Right ventricle myocardium superior (tissue), 1 donor: ENCODE measurements at places on chromosomes 7 and 10.

GRCh38 chr7:44372560-44373417 is 47.4 kb upstream of the CAMK2B start:
- no peak for DNase-seq

DNA sequence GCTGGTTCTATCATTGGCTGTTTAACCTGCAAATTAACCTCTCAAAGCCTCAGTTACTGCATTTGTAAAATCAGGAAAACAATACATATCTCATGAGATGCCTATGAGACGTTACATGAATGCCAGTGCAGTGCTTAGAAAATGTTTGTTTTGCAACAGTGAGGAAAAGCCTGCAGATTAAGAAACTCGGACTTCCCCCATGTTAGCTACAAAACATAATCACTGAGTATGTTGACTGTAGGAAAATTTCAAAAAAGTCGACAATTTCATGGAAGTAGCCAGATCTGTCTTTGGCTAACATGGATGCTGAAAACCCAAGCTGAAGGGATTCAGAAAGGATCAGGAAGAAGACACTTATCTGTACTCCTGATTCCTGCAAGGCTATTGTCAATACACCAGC is 121.4 kb downstream of the TRIL start:
- no peak for DNase-seq

- no peak for DNase-seq
Measured at GRCh38 chr7:2450198-2451107, 25.7 kb downstream of the GRIFIN start.

DNA sequence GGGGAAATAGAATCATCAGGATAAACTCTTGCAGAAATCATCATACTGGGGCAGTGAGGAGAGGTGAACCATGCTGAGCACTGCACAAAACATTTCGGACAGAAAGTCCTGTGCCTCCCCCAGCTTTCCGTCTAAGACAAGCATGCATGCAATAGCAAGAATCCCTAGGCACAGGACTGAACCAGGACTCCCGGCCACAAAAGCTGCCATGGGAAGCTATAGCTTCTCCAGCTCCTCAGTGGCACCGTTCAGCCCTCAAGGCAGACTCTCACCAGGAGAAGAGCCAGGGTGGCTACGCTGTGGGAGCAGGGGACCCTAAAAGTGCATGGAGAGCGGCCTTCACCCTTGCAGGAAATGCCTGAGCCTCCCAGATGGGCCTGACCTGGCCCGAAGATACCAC is 70.8 kb downstream of the ASB13 start:
- DNase-seq, result no peak

- no peak for DNase-seq
Measured at GRCh38 chr7:40733578-40733977, 598.8 kb downstream of the SUGCT start.

GRCh38 chr7:2006231-2006771 is 226.4 kb downstream of the MAD1L1 start:
- DNase-seq, result peak; percentile 34

GRCh38 chr10:99695761-99696160 is 36.2 kb downstream of the COX15 start:
- no peak for DNase-seq

DNA sequence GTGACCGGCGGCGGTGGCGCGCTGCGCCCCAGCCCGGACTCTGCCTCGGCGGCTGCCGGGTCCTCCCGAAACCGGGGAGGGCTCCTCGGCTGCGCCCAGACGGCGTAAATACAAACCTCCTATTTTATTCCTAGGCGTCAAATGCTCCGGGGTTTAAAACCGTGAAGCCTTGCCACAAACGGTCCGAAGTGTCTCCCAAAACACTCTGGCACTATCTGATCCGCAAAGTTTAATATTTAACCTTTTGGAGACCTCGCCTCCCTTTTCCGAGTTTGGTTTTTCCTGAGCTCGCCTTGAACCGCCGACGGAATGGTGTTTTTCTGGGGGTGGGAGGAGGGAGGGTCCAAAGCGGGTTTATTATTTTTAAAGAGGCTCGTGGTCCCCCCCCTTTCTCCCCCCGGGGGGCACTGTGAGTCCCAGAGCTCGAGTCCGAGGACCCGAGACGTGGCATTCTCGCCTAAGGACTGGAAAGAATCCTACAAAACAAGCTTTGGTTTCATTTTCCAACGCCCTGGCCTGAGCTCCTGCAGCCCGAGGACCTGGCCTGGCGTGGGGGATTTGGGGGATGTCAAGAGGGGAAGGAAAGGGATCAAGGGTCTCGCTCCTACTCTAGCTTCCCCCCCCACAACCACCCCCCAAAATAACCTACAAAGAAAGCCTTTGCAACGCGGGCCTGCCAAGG is 1.8 kb downstream of the TNRC18 start:
- DNase-seq, result peak; percentile 64

DNA sequence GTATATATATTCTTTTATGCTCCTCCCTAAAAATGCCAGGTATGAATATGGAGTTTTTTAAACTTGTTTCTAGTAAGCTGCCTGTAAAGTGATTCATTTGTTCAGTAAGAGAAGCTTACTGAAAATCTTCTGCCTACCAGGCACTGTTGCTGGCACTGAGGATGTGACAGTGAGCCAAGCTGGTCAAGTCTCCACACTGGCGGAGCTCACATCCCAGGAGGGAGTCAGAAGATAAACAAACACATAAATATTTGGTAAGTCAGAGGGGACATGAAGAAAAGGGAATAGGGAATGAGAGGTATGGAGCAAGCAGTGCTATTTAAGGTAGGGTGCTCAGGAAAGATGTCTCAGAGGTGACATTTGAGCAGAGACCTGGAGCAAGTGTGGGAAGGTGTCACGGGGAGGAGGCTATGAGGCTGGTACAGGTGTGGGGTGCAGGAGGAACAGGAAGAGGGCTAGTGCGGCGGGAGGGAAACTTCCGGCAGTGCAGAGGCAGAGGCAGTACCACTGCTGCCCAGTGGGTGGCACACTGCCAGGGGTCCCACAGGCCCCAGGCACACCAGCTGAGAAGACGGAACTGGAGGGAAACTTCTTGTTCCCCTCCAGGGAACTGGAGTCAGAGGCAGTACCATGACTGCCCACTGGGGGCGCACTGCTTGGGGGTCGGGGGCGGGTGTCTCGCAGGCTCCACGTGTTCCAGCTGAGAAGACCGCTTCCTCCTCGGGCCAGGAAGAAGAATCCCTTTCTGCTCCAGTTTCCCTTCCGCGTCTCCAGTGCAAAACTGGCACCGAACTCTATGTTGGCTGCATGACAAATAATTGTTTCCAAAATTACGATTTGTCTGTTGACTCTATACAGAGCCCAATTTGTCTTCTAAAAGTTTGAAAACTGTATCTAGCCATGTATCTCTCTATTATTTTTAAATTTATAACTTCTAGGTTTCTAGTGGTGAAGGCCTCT is 161.0 kb downstream of the TEX36 start:
- DNase-seq, result no peak

- no peak for DNase-seq
Measured at GRCh38 chr10:13327534-13327933, 20.6 kb downstream of the SEPHS1 start.

DNA sequence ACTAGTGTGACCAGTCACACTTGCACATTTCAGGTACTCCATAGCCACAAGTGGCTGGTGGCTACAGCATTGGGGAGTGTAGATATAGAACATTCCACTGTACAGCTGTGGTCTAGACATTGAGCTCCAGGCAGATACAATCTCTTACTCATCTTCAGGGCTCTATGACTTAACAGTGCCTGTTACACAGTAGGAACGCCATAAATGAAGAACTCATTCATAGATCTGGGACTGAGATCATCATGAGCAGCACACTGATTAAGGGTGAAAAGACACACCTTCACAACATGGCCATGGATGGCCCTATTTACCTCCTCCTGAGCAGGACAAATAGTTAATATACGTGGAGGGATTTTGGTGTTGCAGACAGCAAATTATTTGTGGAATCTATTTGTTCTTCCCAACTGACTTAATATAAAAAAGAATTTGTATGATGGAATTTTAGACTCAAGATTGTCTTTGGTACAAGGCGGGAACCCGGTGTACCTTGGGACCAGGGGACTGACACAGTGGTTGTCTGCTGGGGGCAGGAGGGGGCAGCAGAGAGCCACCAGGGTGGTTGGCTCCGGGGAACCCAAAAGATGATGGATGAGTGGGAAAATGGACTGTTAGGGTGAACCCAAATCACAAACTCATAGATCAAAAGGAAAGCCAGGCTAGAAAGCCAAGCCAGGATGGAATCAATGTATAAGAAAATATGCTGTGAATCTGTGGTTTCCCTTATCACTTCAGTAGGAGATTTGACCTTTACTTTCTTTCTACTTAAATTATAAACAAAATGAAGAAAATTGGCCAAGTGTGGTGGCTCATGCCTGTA is 24.3 kb upstream of the CPA2 start:
- peak; percentile 65 for DNase-seq

- no peak for DNase-seq
Measured at GRCh38 chr7:108584211-108584610, 14.5 kb downstream of the DNAJB9 start.

GRCh38 chr7:55365205-55365674 is at the start of gene LANCL2:
LANCL2 (plus strand) TSS chr7:55365337; CDS start chr7:55366026, 689 bp downstream.
- DNase-seq, result no peak

DNA sequence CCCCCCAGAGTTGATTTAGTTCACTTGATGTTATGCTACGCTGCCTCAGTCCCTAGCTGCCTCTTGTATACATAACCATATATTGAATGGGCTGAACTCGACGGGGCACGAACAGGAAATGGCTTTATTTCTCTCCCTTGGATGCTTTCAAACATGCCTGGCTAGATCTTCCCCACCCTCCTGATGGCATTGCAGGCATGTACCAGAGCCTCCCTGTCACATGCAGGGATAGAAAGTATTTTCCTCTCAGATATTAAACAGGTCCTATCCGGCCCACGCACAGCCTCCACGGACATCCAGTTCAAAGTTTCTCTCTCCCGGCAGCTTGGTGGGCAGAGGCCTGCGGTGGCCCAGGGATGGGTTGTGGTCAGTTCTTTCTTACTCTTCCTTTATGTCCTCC is 422.1 kb downstream of the RPS24 start:
- DNase-seq, result no peak

GRCh38 chr10:21145751-21146435 is 248.8 kb upstream of the NEBL start:
- DNase-seq, result no peak

DNA sequence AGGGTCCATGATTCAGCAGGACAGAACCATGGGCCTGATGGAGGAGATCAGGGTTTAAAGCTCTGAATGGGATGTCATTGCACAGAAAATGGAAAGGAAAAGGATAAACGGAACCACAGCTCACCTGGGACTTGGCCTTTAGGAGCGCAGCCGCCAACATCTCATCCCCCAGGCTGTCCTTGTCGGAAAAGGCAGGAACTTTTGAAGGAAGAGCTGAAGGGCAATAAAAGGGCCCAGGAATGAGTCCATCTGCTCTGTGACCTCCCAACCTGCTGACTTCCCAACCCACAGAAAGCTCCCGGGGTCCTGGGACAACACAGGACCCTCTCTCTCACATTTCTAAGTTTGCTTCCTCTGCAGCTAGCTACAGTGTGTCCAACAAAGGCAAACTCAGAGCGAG is 6.1 kb downstream of the ZNF3 start:
- no peak for DNase-seq

- no peak for DNase-seq
Measured at GRCh38 chr10:14185316-14186045, 145.2 kb downstream of the FRMD4A start.

GRCh38 chr7:152072421-152072820 is 46.9 kb downstream of the GALNT11 start:
- DNase-seq, result no peak

GRCh38 chr10:100912013-100912604 is 654 bp upstream of the SLF2 start:
- DNase-seq, result no peak

- peak; percentile 25 for DNase-seq
Measured at GRCh38 chr7:1974290-1975101, 258.2 kb downstream of the MAD1L1 start.

DNA sequence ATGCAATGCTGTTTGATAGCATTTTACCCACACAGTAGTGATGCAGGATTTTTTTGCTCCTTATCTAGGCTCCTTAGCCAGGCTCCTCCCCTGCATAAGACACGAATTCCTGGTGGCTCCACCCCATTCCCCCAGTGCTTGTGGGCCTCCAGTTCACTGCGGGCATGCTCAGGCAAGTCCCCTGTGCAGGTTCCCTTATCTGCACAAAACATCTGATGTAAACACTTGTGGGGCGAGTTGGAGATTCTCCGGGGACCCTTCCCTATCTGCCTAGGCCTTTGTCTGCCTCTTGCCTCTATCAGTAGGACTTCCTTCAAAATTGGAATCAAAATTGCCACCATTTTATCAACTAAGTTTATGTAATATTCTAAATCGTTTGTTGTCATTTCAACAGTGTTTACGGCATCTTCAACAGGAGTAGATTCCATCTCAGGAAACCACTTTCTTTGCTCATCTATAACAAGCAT is 5.4 kb upstream of the STK17A start:
- no peak for DNase-seq

DNA sequence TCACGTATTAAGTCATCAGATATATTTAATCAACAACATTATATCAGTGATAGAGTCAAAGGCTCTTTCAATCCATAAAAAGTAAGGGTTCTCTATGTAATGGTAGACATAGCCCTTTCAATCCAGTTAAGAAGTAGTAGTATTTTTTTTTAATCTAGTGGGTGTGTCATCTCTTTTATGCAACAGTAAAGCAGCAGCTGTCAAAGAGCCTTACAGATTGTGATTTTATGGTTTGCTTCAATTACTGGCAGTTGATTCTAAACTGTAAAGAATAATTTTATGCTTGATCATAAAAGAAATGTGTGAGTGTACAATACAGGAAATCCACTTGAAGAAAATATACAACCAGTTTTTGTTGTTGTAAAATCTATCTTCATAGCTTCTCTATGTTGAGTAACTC is 902.6 kb upstream of the MBL2 start:
- no peak for DNase-seq

GRCh38 chr7:96297876-96298275 is 24.0 kb downstream of the SLC25A13 start:
- no peak for DNase-seq

DNA sequence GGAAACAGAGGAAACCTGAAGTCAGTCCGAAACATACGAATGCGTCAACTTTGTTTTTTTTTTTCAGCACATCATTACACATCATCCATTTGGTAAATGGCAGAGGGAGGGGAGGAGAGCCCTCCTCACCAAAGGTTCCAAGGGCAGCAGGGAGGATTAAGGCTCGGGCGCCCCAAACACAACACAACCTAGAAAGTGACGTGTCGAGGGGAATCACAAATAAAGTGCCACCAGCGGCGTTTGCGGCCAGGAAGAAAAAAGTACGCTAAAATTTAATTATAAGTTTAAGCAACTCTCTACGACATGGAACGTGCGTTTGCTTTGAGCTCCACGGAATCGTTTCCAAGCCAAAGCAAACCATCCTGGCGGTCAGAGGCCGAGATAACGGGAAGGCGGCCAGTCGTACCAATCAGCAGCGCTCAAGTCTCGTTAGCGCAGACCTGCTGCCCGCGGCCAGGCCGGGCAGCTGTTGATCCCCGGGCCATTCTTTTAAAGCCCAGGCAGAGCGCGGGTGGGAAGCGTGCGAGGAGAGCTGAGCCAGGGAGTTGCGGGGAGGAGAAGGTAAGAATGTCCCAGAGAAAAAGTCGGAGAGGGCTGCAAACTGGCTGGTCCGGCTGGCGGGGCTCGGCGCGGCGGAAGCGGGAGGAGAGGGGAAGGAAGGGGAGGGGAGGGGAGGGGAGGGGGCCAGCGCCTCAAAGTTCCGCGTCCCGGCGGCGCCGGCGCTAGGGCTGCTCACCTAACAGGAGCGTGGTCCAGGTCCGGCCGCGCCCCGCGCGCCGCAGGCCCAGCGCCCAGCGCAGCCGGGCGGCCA is 719 bp downstream of the DPY19L1 start:
- DNase-seq, result peak; percentile 77

GRCh38 chr7:38222481-38223096 is 44.5 kb downstream of the STARD3NL start:
- no peak for DNase-seq
